ENCODE measurements at places on chromosomes 3 and 15.
A peak's percentile ranks its signal among the peaks of the same experiment; 100 is the strongest.

GRCh38 chr15:34366271-34367065 is 528 bp downstream of the LPCAT4 start:
- DNase-seq = peak; percentile 15

- DNase-seq = no peak
Observed at GRCh38 chr3:185362850-185363661, at the start of gene MAP3K13. MAP3K13 (plus strand) TSS chr3:185363136; CDS start chr3:185428582, 65,446 bp downstream.

DNA sequence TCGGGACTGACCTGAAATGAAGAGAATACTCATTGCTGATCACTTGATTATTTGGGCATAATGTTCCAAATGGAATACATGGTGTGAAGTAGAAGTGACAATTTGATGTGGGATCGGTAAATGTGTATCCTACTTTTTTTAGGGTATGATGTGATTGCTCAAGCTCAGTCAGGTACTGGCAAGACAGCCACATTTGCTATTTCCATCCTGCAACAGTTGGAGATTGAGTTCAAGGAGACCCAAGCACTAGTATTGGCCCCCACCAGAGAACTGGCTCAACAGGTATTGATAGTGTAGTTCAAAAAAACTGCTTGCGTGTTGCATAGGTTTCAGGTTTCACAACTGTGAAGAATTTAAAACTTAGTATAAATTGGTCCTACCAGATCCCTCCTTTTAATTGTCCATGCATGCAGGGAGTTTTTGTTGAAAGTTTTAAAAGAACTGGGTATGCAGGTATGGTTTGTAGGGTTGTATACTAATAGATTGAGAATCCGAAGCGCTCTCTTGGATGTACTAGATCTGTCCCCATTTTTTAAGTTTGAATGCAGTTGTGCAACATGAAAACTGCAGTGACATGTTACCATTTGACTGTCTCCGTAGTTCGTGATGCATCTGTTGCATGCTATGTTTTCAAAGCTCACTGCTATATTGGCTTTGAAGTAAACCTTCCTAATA is 1.6 kb downstream of the EIF4A2 start:
- DNase-seq = no peak

- DNase-seq = no peak
Observed at GRCh38 chr15:72538931-72539330, 64.8 kb downstream of the ARIH1 start.

GRCh38 chr3:25775936-25776335 is 7.3 kb downstream of the NGLY1 start:
- DNase-seq = no peak

GRCh38 chr3:87298111-87298718 is 21.8 kb upstream of the POU1F1 start:
- no peak for DNase-seq

DNA sequence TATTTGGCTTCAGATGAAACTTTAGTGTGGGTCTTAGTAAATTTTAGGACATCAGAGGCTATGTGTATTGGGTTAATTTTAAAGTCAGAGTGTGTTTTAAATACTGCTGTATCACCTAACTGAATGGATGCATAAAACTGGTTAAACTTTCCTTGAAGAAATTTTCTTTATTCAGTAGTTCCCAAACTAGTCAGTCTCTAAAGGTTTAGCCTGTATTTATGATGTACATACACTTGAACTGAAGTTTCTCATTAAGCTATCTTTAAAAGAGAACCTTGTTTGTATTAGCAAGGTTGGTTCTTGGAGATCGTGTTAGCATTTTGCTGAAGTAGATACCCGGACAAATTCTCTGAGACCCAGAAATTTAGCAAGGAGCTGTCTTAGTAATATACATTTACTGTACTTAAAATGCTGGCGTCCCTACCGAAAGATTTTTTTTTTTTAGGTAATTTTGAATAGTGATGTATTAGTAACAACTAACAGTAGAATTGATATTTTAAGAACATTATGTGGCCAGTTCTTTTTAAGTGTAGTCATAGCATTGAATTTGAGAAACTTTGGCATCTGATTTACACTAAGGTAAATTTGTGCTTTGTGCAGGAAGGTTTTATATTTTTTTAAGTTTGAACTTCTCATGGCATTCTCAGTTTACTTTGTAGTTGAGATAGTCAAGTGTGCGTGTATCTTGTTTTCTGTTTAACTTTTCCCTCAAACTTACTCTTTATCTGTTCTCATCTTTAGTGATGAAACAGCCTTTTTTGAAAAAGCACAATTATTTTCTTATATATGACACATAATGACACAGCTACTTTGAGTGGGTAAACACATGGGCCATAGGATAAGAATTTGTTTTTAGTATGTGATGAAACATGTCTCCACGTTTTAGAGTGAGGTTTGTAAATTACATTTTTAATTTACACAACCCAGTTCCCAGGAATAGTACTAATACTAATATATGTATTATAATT is 2.9 kb downstream of the DIPK2A start:
- DNase-seq = no peak

GRCh38 chr3:163043074-163043473 is 1546.5 kb downstream of the OTOL1 start:
- DNase-seq = no peak

GRCh38 chr15:27853624-27854455 is 245.3 kb downstream of the OCA2 start:
- no peak for DNase-seq

DNA sequence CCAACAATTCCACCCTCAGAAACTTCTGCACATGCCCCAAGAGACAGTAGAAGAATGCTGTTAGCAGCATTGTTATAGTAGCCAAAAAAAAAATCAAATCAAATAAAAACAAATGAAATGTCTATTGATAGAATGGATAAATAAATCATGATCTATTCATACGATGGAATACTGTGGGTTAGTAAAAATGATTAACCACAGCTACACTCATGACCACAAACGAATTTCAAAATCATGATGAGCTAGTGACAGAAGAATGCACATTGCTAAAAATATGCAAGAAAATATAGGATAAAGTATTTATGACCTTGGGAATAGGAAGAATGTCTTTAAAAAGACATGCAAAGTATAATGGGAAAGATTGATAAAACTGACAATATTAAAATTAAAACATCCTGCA is 57.5 kb upstream of the ACAN start:
- no peak for DNase-seq

- no peak for DNase-seq
Observed at GRCh38 chr3:127097481-127097880, 95.5 kb upstream of the PRR23E start.

- DNase-seq = no peak
Observed at GRCh38 chr3:80233576-80233975, 465.8 kb upstream of the ROBO1 start.

- no peak for DNase-seq
Observed at GRCh38 chr3:174891524-174892203, 32.5 kb downstream of the NAALADL2 start.

- no peak for DNase-seq
Observed at GRCh38 chr3:17354341-17354740, 388.1 kb downstream of the TBC1D5 start.

DNA sequence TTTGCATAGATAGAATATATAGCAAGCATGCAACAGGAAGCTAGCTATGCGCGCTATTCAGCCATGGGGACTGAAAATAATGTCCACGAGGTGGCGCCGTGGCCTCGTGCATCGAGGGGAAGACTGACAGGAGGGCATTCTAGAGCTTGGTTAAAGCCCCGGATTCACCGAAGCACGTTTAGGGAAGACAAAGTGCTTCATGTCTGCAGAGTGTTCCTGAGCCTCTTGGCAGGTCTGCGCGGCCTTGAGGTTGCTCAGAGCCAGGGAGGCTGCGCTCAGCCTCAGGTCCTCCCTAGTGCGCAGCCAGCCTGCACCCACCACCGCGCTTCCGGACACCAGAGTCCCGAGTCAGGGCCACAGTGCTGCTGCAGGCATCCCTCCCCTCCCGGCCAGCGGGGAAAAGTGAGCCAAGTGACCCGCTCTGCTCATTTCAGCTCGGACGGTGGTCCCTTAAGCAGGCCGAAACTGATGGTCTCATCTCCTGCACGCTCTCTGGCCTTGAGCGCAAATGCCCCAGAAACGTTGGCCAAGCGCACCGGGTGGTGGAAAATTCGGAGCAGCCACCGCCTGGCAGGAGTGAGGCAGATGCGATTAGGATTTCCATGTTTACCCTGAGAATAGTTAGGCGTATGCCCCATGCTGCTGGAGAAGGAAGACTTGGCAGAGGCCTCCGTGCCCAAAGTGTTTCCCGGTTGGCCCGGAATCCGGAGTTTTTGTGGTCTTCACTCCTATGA is 24.8 kb downstream of the GABRA5 start:
- DNase-seq = no peak

DNA sequence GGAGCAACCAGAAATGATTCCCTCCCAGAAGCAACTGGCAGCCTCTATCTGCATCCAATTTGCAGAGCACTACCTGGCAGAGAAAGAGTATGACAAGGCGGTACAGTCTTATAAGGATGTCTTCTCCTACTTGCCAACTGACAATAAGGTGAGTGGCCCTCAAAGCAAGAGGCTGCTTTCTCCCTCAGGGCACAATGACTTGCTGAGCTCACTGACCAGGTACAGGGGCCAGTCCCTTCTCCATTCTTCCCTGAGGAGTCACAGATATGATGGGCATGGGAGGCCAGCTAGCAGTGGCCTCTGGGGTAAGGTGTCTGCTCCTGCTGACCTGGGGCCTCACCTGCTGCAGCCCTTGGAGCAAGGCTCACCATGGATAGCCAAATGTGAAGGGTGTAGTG is 20.3 kb downstream of the CSRNP1 start:
- no peak for DNase-seq

DNA sequence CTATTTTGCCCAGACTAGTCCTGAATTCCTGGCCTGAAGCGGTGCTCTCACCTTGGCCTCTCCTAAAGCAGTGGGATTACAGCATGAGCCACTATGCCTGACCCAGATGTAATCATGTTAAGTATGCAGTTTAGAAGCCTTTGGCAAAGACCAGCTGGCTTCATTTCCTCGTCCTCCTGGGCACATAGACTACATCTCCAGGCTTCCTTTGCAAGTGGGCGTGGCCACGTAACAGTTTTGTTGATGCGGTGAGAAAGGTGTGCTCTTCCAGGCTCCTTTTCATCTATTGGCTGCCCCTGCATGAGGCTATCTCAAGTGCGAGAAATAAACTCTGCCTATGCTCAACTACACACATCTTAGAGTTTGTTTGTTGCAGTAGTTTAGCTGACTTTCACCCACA is 13.0 kb downstream of the SV2B start:
- no peak for DNase-seq

GRCh38 chr15:57382969-57383368 is 6.7 kb downstream of the CGNL1 start:
- DNase-seq = no peak

DNA sequence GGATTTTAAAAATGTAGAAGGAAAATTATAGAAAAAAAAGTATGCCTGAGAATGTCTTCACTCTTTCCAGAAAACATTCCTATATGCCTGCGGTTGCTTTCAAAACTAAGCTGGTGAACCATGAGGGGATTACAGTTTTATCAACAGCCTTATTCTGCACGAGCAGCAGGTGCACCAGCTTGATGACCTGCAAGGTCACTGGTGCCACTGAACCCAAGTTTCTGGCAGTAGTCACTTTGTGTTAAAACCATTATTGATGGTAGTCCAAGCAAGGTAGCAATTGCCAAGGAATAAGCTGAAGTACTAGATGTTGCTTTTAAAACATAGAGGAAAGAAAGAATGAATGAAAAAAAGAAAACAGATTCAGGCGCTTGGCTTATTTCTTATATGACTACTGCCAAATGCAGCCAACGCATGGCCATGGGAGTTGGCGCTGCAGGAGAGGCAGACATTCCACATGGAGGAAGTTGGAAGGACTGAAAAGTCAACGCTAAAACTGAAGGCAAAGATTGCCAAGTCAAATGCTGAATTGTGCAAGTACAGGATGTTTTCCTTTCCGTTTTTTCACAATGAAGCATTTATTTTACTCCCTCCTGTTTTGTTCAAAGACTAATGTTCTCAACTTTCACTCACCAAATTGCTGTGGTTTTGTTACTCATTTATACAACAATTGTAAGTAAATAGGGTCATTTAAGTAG is 601.4 kb downstream of the CADM2 start:
- no peak for DNase-seq

- DNase-seq = no peak
Observed at GRCh38 chr15:28208583-28208982, 109.5 kb upstream of the OCA2 start.

GRCh38 chr15:39040861-39041260 is 476.2 kb upstream of the RASGRP1 start:
- DNase-seq = no peak

DNA sequence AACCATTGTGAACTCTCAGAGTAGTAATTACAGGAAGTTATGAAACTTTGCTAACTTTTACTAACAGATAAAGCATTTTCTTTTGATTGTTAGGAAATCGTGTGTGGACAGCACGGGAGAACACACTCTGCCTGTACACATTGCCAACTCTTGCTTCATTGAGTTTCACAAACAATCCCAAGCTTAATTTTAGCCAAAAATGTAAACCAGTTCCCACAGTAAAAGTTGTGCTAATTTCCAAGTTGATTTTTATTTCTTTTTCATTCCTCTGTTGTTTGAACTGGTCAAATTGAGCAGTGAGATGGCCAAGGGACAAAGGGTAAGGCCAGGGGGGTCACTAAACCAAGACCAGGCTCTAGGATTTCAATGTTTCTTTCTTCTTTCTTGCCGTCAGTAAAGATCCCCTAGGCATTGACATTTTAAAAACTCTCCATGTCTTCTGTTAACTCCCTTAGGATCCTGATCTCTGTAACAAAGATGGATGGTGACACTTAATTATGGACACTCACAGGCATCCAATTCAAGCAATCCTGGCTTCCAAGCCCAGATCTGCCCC is 414.9 kb downstream of the RBMS3 start:
- no peak for DNase-seq

- no peak for DNase-seq
Observed at GRCh38 chr3:15186101-15186476, 20.0 kb upstream of the CAPN7 start.

GRCh38 chr3:126277629-126278378 is 79.4 kb downstream of the KLF15 start:
- no peak for DNase-seq

- DNase-seq = no peak
Observed at GRCh38 chr15:62026487-62027262, 33.6 kb downstream of the VPS13C start.

DNA sequence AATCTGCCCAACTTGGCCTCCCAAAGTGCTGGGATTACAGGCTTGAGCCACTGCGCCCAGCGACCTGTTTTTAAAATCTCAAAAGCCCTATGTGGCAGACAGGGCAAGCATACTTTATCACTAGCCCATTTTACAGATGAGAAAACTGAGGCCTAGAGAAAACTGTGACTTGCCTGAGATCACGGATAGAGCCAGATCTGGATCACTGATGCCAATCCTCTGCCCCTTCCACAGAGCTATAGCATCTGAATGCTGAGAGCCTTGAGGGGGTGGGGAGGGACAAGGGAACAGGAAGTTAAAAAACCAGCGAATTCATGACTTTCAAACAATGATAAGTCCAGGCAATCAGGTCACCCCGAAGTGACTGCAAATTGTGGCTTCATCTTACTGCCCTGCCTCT is 7.3 kb downstream of the ANKRD63 start:
- no peak for DNase-seq

GRCh38 chr3:46892285-46893145 is 15.0 kb downstream of the PTH1R start:
- DNase-seq = no peak

DNA sequence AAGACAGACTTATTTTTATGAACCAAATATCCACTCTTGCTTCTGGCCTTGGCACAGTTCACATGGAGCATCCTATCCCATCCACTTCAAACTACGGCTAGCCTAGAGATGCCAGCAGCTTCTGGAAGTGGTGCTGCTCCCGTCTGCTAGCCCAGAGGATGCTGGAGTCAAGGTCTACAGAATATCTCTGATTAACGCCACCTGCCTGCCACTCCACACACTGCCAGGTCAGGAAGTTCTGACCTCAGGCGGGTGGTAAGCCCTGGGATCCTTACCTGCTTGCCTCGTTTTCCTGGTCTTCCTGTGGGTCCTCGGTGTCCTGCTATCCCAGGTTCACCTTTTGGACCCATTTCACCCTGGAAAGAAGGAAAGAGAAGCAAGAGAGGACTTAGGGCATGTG is 42.9 kb downstream of the EAF1 start:
- DNase-seq = no peak
